ENCODE measurements at places on chromosomes 11 and 22.
A peak's percentile ranks its signal among the peaks of the same experiment; 100 is the strongest.

DNA sequence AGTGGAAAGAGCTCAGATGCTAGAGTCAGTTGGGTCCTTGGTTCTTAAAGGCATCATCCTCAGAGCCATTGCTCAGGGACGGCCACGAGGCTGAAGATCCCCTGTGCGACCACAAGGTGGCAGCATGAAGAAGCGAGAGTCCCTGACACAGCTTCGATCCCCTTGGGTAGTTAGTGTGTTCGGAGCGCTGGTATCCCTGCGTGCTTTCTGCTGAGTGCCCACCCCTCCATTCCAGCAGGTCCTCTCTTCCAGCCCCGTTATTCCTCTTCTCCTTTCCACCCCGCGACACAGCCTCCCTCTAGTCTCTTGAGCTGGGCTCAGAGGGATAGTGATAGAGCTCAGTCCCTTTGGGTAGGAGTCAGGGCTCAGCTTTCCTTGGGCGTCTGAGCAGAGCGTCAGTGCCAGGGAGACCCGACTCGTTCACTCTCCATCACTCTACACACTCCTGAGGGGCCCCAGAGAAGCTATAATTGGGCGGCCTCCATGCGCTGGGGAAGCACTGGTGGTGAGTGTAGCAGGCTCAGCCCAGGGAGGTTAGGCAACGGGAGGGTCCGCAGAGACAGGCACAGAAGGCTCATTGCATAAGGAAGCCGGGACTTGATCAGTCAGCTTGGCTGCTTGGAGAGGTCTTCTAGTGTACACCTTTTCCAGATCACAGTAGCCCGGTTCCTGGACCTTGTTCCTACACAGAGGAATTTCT lies at the start of gene OR51D1:
Gene OR51D1 (plus strand): TSS at position 516 of the 700 bp plus-strand sequence. CDS start 2,314 bp downstream, outside the sequence.
- no peaks in the 10 kb centered on the region for H3K27me3 ChIP-seq
- H3K36me3 ChIP-seq, result no peaks in the 10 kb centered on the region
- H3K4me1 ChIP-seq, result no peaks in the 10 kb centered on the region
- DNase-seq, result peak; percentile 23
- H3K4me3 ChIP-seq, result no peak within 1 kb of the TSS

GRCh38 chr11:5486421-5486820 lies 2.1 kb upstream of the OR52D1 start:
- no peak for DNase-seq
- H3K4me1 ChIP-seq, result no peaks in the 10 kb centered on the region
- H3K27me3 ChIP-seq, result no peaks in the 10 kb centered on the region
- no peaks in the 10 kb centered on the region for H3K36me3 ChIP-seq

- peaks cover 31% of the 10 kb centered on the region for H3K36me3 ChIP-seq
- no peak for DNase-seq
These were observed 27.3 kb downstream of the FAM118A start for GRCh38 chr22:45336971-45337431.

DNA sequence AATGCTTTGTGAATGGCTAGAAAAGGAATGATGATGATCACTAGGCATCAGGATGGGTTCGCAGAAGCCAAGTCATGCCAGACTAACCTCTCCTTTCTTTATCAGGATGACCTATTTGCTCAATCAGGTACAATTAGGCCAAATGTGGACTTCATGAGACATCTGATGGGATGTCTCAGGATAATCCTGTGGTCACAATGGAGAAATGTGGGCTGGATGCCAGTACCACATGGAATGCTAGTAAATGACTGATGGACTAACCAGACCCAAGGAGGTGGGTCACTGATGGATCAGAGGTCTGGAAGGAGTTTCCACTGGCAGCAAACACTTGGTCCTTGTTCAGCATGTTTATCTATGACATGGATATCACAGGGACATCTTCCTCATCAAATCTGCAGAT lies 94.8 kb upstream of the PHOX2A start:
- no peaks in the 10 kb centered on the region for H3K36me3 ChIP-seq
- peaks cover 7% of the 10 kb centered on the region for H3K4me1 ChIP-seq
- H3K4me3 ChIP-seq, result no peak overlapping the region
- no peak overlapping the region for H3K27ac ChIP-seq
- DNase-seq, result no peak
- H3K27me3 ChIP-seq, result no peaks in the 10 kb centered on the region

DNA sequence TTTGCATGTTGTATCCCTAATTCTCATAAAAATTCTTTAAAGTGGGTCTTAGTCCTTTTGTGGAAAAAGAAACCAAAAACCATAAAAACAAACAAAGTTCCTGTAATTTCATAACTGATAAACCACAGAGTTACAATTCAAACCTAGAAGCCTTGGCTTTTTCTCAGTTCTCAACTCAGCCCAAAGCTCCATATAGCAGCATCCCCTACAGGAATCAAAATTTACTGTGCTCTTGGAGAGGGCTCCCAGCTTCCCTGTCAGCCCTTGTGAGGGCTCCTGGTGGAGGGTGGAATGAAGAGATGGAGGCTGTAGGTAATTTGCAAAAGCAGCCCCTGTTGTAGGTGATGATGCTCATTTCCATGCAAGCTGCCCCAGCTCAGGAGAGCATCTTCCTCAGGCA lies 506.1 kb upstream of the KIRREL3 start:
- no peak overlapping the region for H3K4me3 ChIP-seq
- H3K27me3 ChIP-seq, result no peaks in the 10 kb centered on the region
- no peaks in the 10 kb centered on the region for H3K36me3 ChIP-seq

DNA sequence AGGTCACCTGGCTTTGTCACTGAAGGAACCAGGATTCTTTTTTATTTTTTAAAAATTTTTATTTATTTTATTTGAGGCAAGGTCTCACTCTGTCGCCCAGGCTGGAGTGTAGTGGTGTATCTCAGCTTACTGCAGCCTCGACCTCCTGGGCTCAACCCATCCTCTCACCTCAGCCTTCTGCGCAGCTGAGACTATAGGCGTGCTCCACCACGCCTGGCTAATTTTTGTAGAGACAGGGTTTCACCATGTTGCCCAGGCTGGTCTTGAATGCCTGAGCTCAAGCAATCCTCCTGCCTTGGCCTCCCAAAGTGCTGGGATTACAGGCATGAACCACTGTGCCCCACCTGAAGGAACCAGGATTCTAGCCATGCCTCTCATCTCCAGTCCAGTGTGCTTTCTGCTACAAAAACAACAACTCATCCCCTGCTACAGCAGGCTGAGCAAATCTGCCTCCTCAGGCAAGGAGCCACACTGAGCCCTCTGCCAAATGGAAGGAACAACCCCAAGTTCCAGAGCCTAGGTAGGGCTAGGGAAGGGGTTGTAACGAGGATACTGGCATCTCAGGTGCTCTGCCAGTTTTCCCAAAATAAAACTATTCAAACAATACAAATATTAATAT lies 2.6 kb upstream of the PEX26 start:
- H3K36me3 ChIP-seq, result peaks cover 4% of the 10 kb centered on the region
- DNase-seq, result no peak
- H3K4me1 ChIP-seq, result peaks cover 17% of the 10 kb centered on the region
- H3K4me3 ChIP-seq, result no peak overlapping the region

DNA sequence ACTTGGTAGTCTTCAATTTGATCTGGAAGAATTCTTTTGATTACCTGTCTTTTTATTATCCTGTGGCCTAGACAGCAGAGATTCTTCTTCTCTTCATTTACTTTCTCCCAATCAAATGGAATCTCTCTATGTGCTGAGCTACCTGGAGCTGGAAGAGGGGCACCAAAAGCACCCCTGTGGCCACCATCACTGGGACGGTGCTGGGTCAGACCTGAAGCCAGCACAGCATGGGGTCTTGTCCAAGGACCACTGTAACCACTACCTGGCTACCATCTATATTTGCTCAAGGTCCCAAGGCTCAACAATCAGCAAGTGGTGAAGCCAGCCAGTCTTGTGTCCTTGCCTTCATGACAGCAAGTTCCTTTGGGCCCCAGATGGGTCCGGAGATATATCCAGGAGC lies 186.6 kb downstream of the JRKL start:
- no peaks in the 10 kb centered on the region for H3K36me3 ChIP-seq
- no peak for DNase-seq
- H3K27me3 ChIP-seq, result no peaks in the 10 kb centered on the region
- H3K27ac ChIP-seq, result no peak overlapping the region
- H3K4me1 ChIP-seq, result no peaks in the 10 kb centered on the region

DNA sequence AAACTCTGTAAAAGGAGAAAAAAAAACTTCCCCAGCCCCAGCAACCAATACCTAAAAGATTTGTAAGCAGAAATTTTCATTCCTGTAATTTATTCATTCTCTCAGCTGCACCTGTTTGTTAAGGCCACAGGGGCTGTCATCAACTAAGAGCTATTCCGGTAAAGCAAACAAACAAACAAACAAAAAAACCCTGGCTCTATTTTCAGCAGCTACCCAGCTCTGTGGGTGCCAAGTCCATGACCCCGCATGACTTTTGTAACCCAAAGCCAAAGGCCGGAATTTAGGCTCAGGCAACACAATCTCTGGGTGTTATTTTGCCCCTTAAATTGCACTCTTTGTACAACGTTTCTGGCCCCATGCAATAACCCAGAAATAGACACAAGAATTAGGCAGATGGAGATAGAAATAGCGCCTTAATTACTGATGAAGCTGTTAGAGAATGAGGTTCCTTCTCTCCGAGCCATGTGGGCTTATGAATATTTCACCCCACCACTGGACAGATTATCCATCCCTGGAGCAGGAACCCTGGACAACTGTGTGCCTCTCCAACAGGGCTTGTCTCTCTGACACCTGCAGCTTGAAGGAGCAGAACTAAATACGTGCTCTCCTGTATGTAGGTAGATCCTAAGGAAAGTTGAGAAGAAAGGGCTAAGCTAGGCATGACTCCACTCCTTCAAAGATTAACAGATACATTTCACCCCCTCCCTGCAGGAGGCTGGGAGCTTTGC lies 29.4 kb downstream of the APOL6 start:
- no peaks in the 10 kb centered on the region for H3K36me3 ChIP-seq
- no peaks in the 10 kb centered on the region for H3K27me3 ChIP-seq
- H3K4me1 ChIP-seq, result no peaks in the 10 kb centered on the region
- DNase-seq, result no peak
- no peak overlapping the region for H3K4me3 ChIP-seq

Data from thymus (tissue), 14 donors.